ENCODE measurements at places on chromosomes 7 and 10.

GRCh38 chr10:52447931-52448353 lies 133.9 kb downstream of the DKK1 start:
- peak; percentile 39 for DNase-seq

DNA sequence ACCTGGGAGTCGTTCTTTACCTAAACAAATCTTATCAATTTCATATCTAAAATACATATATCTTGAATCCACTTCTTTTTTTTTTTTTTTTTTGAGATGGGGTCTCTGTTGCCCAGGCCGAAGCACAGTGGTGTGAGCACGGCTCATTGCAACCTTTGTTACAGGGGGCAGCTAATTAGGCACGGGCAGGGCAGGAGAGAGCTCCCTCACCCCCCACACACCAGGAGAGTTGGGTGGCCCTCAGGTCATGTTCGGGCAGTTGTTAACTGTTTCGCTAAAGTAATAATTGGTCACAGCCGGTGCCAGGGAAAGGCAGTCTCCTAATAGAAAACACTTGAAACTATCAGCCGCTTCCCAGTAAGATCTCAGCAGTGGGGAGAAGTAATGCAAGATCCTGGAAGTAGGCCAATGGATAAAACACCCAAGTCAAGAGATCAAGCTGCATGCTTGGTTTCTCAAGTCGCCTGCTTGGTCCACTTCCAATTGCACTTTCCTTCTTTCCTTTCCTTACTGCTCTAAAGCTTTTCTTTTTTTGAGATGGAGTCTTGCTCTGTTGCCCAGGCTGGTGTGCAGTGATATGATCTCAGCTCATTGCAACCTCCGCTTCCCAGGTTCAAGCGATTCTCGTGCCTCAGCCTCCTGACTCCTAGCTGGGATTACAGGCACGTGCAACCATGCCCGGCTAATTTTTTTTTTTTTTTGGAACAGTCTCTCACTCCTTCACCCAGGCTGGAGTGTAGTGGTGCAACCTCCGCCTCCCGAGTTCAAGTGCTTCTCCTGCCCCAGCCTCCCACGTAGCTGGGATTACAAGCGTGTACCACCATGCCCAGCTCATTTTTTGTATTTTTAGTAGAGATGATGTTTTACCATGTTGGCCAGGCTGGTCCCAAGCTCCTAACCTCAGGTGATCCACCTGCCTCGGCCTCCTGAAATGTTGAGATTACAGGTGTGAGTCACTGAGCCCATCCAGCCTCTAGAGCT lies 21.3 kb upstream of the EFCAB10 start:
- DNase-seq, result peak; percentile 36

- no peak for DNase-seq
Measured at GRCh38 chr7:26618449-26618848, 245.9 kb downstream of the SKAP2 start.

DNA sequence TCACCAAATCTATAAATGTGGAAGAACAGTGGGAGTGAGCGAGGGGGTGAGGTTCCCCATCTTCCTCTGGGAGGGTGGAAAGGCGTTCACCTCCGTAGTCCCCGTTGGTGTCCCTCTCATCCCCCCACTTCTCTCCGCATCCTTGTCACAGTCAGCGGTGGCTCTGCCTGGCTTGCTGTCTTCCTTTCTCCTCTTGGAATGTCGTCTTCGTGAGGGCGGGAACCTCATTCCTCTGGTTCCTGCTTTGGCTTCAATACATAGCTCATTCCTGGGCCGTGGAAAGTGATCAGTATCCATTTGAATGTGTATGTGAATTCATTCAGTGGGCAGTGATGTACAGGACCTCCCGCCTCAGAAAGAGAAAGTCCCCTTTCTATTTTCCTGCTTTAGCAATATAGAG lies 289.4 kb downstream of the CAMK1D start:
- DNase-seq, result no peak

DNA sequence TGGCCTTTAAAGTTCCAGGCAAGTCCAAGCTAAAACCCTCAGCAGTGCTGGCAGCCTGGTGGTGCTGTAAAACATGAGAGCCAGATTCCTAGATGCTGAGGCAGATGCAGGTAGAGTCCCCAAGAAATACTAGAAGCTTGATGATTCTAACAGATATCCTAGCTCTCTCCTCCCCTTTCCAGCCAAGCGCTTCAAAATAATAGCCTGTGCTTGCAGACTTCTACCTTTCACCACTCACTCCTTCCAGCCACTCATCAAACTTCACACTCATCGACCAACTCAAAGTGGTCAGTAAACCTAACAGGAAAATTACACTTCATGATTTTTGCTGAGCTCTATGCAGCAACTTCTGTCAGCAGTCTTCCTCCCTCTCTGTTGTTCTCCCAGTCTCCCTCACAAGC lies 50.2 kb downstream of the LMBR1 start:
- no peak for DNase-seq

GRCh38 chr10:6365384-6365783 lies 162.7 kb downstream of the PFKFB3 start:
- DNase-seq, result no peak

DNA sequence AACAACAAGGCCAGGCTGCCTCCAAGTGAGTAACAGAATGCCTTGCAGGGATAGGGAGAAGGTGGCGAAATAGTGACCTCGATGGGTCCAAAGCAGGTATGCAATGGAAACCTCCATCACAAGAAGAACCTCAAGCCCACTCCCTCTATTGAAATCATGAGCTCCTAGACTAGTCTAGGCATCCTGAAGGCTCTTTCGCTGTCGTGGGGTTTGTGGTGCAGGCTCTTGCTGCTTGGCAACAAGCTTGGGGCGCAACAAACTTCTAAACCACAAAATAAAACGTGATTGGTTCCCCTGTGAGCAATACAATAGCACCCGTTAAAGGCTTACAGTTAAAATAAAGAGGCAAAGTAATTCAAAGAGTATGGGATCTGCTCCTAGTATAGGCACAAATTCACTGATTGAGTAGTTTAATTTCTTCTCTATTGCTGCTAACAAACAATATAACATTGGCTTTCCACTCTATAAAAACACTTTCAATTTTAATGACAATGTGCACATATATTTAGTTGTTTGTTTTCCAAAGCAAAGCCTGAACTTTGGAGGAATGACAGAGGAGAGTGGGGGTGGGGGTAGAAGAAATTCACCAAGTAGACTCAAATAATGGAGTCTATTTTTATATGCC lies 64.1 kb downstream of the C10orf67 start:
- DNase-seq, result no peak

DNA sequence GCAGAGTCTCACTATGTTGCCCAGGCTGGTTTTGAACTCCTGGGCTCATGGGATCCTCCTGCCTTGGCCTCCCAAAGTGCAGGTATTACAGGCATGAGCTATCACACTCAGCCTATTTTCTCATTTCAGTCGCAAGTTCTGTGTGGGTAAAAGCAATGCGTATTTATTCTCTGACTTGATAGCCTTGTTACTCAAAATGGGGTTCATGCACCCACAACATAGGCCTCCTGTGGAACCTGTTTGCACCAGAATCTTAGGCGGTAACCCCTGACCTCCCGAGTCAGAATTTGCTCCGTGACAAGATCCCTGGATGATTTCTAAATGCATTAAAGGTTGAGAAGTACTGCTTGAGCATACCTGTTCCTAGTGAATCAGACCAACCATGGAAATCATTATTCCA lies 7.3 kb downstream of the IL2RA start:
- DNase-seq, result no peak

- DNase-seq, result no peak
Measured at GRCh38 chr10:49605216-49605938, 4.7 kb upstream of the SLC18A3 start.

DNA sequence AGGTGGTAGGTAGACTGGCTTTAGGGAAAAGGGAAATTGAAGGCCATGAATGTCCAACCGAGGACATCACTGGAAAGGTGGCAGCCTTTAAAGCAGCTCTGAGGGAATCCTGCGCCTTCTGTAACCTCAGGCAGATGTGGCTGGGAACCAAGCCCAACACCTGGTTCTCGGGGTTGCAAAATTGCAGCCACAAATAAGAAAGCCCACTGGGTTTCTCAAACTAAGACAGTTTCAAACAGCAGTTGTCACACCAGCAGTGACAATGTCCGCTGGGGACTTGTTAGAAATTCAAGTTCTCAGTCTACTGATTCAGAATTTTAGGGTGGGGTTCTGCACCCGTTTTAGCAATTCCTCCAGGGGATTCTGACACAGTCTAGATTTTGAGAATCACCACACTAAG lies 42.7 kb upstream of the STEAP1B start:
- DNase-seq, result no peak

DNA sequence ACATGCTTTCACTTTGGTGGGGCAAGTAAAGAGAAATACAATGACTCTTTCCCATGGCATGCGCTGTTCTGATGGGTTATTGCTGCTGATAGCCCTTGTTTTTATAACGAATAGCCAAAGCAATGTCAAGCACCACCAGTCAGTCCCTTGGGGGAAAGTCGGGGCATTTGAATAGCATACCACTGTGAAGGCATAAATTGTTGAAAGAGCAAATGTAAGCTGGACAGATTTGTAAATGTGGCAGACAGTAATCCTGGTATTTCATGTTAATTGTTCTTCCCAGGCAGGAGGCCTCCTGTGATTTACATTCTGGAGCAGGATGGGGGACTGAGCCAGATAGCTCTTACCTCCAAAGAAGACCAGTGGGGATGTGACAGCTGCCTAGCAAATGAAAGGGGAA lies 293.3 kb downstream of the ADRA2A start:
- no peak for DNase-seq

GRCh38 chr10:17238445-17239291 lies 10.6 kb downstream of the VIM start:
- DNase-seq, result peak; percentile 85

- peak; percentile 45 for DNase-seq
Measured at GRCh38 chr10:50464004-50464409, 159.7 kb downstream of the SGMS1 start.

- peak; percentile 67 for DNase-seq
Measured at GRCh38 chr7:119175911-119176627, 951.6 kb downstream of the ANKRD7 start.

GRCh38 chr10:63677001-63677400 lies 155.8 kb downstream of the REEP3 start:
- DNase-seq, result no peak

GRCh38 chr7:156173346-156173745 lies 361.1 kb upstream of the SHH start:
- DNase-seq, result no peak

DNA sequence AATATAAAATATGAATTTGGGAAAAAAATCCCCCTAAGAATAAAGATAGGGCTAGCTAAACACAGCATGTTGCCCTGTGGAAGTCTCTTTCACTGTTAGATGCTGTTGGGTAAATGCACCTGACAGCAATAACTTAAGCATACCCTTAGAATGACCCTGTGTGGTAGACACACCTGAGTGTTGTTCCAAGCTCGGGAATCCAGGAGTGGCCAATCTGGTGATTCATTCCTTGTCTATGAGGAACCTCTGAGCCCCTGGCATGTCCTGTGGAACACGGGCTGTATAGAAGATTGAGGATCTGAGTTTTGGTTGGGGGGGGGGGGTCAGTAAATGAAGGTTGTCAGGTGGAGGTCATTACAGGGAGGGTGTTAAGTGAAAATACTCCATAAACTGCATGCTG lies 730.0 kb upstream of the IGFBP3 start:
- no peak for DNase-seq

DNA sequence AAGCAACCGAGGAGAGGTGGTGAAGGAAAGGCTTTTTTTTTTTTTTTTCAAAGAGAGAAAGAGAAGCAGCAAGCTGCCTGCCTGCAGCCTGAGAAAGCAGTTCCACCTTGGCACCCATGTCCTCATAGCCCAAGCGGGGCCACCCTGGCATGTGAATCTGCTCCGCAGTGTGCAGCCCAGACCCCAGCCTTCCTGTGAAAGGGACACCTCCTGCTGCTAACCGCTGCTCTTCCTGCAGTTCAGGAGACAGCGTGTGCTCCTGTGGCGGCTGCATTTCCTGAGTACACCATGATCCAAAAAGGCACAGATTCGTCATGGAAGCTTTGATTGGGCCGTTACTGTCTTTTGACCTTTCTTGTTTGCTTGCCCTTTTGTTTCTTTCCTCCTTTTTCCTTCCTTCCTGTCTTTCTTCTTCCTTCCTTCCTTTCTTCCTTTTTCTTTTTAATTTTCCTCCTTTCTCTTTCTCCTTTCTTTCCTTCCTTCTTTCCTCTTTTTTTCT lies 38.1 kb downstream of the IKZF1 start:
- DNase-seq, result peak; percentile 2

DNA sequence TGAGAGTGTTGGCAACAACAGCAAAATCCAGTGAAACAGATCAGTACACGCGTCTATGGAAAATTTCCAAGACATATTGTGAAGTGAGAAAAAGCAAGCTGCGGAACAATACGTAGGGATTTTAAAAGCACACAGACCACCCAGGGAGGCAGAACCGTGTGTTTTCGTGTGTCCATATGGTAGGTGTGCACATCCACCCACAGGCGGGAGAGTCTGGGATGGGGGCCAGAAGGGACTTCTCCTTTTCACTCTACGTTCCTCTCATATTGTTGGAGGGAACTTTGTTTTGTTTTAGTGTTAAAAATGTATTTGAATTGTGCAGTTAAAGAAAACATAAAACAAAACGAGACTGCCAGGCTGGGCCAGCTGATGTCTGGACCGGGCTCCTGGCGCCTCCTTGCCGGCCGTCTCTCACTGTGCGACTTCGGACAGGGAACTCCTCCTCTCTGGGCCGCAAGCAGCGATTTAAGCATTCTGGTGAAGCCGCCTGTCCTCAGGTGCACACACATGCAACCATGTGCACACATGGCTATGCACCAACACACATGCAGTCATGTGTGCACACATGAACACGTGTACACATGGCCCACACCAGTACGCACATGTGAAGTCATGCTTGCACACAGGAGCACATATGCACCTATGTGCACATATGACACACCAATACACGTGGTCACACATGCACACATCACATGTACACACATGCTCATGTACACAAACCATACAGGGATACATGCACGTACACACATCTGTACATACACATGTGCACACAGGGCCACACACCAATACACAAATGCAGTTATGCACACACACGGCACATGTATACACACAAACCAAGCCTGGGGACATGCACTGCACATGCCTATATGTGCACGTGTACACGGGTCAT lies 141.1 kb downstream of the ELFN1 start:
- DNase-seq, result peak; percentile 29

DNA sequence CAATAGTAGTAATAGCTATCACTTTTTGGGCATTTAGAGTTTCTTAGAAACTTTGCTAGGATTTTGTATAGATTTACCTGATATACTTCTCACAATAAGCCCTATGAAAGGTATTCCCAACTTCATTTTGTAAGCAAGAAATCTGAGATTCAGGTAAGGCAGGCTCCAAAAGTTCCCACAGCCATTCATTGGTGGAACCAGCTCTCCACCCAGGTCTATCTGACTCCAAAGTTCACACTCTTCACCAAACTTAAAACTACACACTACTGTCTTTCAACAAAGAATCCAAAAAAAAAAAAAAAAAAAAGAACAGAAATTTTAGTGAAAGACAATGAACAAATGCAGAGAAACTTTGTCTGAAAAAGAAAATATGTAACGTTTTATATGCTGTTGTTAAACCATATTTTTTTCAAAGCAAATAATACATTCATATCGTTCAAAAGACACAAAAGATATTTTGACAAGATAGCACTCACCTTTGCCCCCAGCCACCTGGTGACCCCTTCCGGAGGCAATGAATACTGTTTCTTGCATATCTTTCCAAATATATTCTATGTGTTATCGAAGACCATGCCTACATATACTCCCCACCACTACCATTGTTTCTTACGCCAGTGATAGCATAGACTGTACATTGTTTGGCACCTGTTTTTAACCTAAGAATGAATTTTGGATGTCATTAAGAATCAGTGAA lies 108.2 kb downstream of the C1GALT1 start:
- DNase-seq, result no peak
